ENCODE measurements at places on chromosomes 2 and 18.
A peak's percentile ranks its signal among the peaks of the same experiment; 100 is the strongest.

DNA sequence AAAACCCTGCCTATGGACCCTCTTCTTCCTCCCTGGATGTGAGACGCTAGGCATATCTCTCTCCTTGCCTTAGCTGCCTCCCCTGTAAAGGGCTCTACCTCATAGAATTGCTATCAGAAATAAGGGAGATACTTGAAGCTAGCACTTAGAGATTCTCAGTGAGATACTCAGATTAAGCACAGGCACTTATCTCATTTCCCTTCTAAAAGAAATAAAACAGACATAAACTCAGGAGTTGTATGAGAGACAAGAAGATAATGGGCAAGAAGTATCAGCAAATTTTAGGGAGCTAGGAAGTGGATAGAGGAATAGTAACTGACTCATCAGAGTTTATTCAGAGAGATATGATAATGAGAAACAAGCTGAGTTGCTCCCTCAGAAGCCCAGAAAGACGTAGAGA lies 131.0 kb downstream of the SP3 start:
- DNase-seq, result no peak

- DNase-seq, result no peak
These were observed 253.1 kb downstream of the MBD2 start for GRCh38 chr18:53971331-53971730.

- no peak for DNase-seq
These were observed 98.4 kb downstream of the PIEZO2 start for GRCh38 chr18:11050966-11051365.

DNA sequence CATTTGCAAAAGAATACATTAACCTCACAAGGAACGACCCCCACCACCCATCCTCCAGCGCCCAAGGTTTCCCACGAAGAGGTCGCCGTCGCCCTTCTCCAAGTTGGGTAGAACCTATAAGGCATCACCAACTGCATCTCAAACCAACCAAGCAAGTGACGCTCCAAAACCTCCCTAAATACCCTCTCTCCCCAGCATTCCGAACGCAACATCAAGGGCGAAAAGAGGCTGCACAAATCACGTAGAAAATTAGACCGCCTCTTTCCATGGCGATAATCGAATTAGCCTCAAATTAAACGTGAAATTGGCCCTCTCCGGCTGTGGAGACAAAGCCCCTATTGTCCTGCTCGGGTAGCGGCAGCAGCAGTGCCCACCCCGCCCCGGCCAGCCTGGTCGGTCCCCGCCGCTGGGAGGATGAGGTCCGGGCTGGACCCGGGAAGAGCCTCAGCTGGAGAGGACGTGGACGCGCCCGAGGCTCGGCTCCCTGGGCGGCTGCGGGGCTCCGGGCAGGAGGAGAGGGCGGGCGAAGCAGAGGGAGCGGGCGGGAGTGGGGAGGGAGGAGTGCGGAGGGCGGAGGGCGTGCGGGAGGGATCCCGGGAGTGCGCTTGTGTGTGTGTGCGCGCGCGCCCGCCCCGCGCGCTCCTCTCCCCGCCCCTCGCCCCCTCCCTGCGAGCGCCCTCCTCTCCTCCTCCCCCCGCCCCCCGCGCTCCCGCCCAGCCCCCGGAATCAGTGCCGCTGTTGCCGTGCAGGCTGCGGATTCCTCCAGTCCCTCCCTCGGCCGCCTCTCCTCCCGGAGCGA lies at the start of gene SPTBN1:
Gene SPTBN1 (plus strand): TSS at position 765 of the 799 bp plus-strand sequence. CDS start 70,092 bp downstream, outside the sequence.
- DNase-seq, result no peak

DNA sequence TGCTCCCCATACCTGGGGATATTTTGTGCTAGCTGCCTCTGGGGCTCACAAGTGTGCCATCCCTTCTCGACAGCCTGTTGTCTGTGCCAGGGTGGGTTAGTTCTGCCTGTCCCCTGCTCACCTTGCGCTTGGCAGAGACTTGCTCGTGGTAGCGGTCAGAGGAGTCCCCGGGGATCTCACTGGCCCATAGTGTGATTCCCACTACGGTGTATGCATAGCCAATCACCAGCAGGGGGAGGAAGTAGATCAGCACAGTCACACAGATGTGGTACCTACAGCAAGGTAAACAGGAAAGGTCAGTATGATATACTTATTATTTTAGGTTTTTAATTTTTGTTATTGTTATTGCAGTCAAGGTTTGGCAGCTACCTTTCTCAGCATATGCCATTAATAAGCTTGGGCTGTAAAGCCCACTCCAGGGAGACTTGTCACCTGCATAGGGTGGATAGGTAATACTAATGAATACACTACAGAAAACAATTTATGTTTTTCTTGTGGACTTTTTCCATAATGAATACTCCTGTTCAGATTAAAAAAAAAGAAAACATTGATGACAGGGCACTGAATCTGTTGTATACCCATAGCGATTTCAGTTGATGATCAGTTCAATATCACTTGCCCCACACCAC lies 95.2 kb downstream of the POLE4 start:
- DNase-seq, result peak; percentile 44

- DNase-seq, result no peak
These were observed 83.6 kb downstream of the CTNNA2 start for GRCh38 chr2:79596403-79596802.
